ENCODE measurements at places on chromosomes 4 and X. TPM values are rescaled to one million over a fixed set of nuclear protein-coding genes. Genes with fewer than 3 reads are reported as not detected.

Gene DRD5
- not detected for total RNA-seq

Gene HGFAC
- not detected for total RNA-seq

Gene CT45A10
- not detected for total RNA-seq

Gene USP9X
- total RNA-seq = 92.7 TPM

Gene PLAC8
- total RNA-seq = not detected

Gene RWDD4
- 3.9 TPM for total RNA-seq

Gene TMEM129
- total RNA-seq = 37.2 TPM

Gene DCX
- not detected for total RNA-seq

Gene MAGEB2
- total RNA-seq = not detected

Gene DDX53
- not detected for total RNA-seq

Gene THOC2
- 28.0 TPM for total RNA-seq

Gene HAND2
- 9.1 TPM for total RNA-seq

Gene KLF8
- total RNA-seq = 0.47 TPM

Gene TCEAL7
- total RNA-seq = 5.9 TPM

Gene PABPC1L2B
- not detected for total RNA-seq

Gene IL3RA
- total RNA-seq = not detected

Gene GPRIN3
- 0.90 TPM for total RNA-seq

Gene DIPK2B
- total RNA-seq = not detected

Gene EXOC1L
- not detected for total RNA-seq

Gene REELD1
- total RNA-seq = not detected

Gene MMRN1
- total RNA-seq = 0.35 TPM

Gene SLITRK4
- 0.15 TPM for total RNA-seq

Gene MXRA5
- 0.90 TPM for total RNA-seq

Gene TCEAL6
- not detected for total RNA-seq

Gene CA5B
- total RNA-seq = 3.2 TPM

Gene USP27X
- 2.9 TPM for total RNA-seq

Gene ADAMTS3
- 1.6 TPM for total RNA-seq

Gene EDNRA
- 5.3 TPM for total RNA-seq

Gene ARSH
- not detected for total RNA-seq

Gene RTL5
- total RNA-seq = 3.3 TPM

Gene TLR3
- total RNA-seq = 0.60 TPM

Gene CXCL3
- total RNA-seq = 0.68 TPM

Gene CYP2U1
- total RNA-seq = 21.3 TPM

Gene ANXA3
- 8.8 TPM for total RNA-seq

Gene SATL1
- total RNA-seq = not detected

Gene CXorf58
- total RNA-seq = not detected

Gene TASL
- not detected for total RNA-seq

Gene FAM9C
- not detected for total RNA-seq

Data from smooth muscle cell of the coronary artery (primary cell).